ENCODE measurements at places on chromosomes 7 and 10.

DNA sequence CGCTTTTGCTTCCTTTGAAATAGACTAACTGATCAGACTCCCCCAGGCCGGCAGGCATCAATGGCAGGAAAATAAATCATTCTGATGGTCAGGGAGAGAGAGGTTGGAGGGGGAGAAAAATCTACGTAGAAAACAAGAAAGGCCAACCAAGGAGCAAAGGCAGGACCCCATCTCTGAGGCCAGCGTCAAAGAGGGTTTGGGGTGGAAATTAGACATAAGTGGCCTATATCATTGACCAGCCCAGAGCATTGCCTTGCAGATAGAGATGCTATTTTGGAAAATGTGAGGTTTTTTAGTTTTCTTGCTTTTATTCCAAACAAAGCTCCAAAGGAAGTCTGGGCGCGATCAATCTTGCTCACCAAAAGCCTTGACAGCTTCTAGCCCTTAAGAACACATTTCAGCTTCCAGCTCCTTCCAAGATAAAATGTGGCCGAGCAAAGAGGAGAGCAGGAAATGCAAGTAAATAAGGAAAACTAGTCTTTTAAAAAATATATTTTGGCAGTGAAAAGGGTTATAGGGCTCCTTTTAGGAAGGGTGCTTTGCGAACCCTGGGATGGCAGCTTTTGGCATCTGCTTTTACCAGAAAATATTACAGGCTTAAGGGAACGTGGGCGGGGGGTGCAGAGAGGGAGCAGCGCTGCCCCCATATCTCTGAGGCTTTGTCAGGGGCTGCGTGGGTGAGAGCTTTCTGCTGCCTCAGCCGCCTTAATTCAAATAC, 2.0 kb upstream of the HOXA2 start:
- no peak for DNase-seq

DNA sequence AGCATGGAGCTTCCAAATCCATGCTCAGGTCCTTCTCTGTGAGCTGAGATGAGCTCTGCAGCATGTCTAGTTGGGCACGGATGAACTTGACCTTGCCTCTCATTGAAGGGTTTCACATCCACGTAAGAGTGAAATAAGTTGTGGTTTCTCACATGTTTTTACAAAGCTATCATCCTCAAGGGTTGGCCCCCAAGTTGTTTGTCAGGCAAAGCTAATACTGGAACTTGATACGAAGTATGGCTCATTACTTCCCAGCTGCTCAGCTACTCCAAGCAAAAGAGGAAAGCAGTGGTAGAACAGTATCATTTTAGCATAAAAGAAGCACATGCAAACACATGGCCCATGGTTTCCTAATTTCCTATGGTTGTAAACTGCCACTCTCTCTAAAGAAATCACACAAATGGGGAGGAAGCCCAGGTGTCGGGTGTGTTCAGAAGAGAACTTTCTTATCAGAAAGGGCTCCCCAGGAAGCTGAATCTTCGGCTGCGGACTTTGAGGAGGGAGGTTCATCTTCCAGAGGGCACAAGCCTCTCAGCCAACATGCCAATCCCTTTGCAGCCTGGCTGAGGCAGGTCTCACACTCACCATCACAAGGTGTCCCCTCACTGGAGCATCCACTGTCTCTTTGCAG, 45.3 kb downstream of the PDLIM1 start:
- DNase-seq, result no peak

DNA sequence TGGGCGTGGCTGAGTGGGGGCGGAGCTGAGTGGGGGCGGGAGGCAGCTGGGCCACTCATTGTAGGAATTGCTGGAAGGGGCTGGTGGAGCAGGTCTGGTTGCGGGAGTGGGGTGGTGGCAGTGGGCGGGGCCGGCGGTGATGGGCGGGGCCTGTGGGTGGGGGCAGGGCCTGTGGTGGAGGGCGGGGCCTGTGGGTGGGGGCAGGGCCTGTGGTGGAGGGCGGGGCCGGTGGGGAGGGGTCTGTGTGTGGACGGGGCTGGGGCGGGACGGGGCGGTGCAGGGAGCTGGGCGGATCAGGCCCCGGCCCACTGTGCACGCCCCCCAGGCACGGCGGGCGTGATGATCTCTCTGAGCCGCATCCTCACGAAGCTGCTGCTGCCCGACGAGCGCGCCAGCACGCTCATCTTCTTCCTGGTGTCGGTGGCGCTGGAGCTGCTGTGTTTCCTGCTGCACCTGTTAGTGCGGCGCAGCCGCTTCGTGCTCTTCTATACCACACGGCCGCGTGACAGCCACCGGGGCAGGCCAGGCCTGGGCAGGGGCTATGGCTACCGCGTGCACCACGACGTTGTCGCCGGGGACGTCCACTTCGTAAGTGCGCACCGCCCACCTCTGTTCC, 14.0 kb downstream of the SLC29A4 start:
- no peak for DNase-seq

DNA sequence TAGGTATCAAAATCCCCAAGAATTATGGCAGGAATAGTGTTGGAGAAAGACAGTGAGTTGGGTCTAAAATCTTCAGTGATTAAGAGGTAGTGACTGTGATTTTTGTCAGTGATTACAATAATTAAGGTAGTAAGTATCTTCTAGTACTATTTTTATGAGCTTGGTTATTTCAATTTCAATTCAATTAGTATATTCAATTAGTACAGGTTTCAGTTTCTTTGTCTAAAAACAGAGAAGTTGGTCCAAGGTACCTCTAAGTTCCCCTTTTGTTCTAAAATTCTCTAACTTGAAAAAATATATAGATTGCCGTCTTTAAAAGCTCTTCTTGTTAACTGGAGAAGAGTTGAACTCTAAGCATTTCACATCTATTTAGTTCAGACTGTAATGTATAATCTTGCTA, 82.9 kb downstream of the OTUD1 start:
- DNase-seq, result no peak

DNA sequence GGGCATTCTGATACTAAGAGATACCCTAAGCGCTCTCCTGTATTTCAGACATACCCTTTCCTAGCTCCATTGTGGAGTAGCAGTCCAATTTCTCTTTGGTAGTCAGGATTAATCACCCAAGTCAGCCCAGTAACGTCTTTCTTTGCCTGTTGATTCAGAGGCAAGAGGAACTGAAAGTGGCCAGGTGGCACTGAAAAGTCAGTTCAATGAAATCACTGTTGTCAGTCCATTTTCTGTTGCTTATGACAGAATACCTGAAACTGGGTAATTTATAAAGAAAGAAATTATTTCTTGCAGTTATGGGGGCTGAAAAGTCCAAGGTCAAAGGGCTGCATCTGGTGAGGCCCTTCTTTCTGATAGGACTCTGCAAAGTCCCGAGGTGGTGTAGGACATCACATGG, 40.2 kb downstream of the ANKRD61 start:
- DNase-seq, result no peak

DNA sequence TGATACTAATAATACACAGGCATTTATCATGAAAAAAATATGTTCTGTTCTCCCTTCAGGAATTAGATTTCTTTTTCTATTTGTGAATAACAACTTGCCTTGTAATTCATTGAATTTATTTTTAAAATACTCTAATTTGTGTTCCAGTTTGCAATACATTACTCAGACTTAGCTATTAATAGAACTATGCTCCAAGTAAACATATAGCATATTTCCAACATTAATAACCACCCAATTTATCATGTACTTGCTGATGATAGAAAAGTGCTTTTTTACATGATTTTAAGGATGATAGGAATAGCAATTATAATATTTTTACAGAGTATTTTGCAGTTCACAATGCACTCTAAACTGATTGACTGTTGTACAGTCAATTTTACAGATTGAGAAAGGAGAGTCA, 338.8 kb upstream of the SEMA3D start:
- DNase-seq, result no peak

DNA sequence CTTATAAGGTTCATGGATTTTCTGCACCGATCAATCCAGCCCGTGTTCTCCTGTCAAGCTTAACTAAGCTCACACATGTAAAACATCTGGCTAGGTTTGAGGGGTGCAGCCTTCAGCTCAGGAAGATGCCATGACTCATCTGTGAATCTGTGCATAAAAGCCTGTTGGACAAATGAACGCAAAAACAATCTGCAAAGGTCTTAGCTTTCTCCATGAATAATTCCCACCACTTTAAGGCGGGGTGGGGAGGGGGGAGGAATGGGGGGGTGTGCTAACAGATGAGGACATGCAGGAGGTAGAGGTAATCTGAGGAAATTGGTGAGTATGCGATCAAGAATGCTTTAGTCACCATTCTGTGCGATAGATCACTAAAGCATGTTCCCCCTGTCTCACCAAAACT, 4.8 kb downstream of the DOCK4 start:
- DNase-seq, result no peak

GRCh38 chr10:44933451-44934321, 22.5 kb downstream of the TMEM72 start:
- DNase-seq, result no peak

DNA sequence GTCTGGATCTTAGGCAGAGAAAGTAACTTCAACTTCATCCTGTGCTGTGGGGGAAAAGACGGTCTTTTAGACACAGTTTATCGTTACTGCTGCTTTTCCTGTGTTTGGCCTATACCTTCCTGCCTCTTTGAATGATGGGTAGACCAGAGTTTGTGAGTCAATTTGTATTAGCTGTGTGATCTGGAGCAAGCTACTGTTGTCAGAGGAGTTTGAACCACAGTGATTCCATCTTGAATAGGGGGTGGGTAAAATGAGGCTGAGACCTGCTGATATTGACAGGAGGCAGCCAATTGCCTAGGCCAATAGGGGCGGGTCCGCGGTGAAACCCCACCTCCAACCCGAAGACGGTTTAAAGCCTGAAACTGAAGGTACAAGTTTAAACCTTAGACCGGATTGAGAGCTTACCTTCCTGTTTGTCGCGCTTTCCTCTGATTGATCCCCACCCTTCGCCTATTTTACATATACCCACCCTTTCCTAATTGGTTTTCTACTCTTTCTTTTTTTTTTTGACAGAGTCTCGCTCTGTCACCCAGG, 35.8 kb upstream of the EIF4H start:
- DNase-seq, result no peak

DNA sequence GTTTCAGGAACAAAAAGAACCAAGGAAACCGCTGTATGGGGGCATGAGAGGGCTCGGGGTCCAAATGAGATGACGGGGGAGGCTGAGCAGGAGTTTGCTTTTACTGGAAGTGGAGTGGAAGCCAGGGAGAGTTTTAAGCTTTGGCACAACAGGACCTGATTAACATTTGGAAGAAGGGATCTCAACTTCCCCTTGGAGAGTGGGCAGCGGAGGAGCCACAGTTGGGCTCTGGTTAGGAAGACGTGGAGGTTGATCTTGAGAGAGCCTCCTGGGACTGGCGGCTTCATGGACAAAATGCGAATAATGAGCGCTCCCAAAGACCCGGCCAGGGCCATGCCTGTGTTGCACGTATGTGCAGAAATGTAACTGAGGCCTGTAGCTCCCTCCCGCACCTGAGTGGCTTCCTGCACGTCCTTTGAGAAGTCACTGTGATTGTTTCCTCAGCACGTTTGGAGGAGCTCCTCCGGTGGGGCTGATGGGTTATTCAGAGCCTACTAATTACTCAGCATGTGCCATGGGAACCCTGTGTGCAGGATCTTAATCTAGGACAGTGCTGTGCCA, 595.3 kb upstream of the MGMT start:
- DNase-seq, result no peak

Data from PC-9 (cell line).